Caki2 (cell line): ENCODE measurements at places on chromosomes 5 and 9.

DNA sequence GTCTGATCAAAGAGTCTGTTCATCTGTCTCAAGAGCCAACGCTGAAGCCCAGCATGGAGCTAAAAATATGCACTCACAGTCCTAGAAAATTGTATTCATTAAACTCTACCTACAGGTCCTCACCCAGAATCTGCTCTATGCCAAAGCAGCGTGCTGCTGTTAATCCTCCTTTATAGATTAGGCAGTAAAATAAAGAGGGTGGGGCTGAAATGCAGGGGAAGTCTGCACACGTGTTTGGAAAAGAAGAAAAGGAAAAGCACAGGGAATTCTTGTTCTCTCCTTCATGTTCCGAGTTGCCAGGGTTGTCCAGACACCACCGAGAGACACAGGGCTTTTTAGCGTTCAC, 121.4 kb upstream of the TMEM161B start:
- no peak for DNase-seq

GRCh38 chr5:166341740-166342337, 1949.6 kb upstream of the WWC1 start:
- no peak for DNase-seq

DNA sequence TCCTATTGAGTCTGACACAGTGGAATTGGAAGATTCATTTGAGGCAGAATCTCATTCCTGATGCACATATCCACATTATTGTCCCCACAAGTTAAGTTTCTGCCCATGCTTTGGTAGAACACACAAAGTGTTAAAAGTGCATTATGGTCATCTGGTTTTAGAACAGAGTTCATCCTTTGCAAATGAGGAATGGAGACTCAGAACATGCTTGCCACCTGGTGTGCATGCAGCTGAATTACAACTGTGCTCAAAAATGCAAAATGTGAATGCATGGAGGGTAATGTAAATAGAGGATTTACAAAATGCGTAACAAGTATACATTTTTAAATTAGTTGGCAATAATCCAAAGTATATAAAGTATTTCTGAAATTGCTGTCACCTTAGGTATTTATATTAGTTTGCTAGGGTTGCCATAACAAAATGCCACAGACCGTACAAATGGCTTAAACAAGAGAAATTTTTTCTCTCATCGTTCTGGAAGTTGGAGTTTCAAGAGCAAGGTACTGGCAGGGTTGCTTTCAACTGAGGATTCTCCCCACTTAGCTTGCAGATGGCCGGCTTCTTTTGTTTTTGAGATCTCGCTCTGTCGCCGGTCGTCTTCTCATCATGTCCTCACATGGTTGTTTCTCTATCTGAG, 671.1 kb downstream of the TAF11L14 start:
- DNase-seq, result peak; percentile 28

GRCh38 chr5:71587766-71588532, 809 bp downstream of the MCCC2 start:
- DNase-seq, result no peak

DNA sequence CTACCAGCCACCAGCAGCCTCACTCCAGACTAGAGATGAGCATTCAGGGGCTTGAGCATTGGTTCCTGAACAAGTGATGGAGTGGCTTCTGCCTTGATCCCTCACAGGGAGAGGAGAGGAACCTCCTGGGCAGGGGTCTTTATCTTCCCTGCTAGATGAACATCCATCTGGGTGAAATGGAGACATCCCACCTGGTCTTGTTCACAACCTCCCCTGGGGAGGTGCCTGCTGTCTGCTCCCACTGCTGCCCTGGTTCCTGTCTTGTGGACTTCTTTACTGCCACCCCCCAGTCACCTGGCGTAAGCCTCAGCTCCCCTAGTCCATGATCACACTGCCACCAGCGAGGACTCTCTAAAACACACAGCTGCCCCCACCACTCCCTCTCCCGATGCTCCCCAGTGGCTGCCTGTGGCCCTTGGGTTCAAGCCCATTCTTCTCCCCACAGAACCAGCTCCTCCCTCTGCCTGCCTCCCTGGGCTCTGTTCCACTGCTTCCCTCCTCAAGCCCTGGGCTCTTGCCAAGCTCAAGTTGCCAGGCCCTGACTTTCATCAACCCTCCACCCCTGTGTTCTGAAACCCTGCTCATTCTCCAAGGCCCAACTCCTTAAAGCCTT, 51.5 kb downstream of the COL15A1 start:
- no peak for DNase-seq
